ENCODE measurements at places on chromosomes 5 and 9.

GRCh38 chr9:13598738-13599137 lies 319.2 kb upstream of the MPDZ start:
- DNase-seq: no peak

GRCh38 chr5:1062761-1063568 lies 48.9 kb downstream of the SLC12A7 start:
- DNase-seq: no peak

DNA sequence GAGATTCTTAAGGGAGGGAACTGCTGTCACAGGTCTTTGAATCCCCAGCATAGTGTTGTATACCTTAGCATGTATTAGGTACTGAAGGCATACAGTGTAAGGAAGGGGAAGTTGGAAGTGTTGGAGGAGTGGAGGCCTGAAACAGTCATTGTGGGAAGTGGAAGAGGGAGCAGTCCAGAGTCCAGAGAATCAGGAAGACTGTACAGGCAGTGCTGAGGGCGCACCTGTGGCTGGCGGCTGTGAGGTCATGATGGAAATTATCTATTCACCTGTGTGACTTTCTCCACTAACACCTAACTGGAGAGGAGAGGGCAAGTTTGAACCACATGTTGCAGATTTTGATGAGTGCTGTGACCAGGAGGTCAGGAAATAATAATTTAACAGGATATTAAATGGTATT lies 119.7 kb upstream of the NIPBL start:
- no peak for DNase-seq

- no peak for DNase-seq
Measured at GRCh38 chr5:75677607-75678006, 39.6 kb downstream of the POC5 start.

- no peak for DNase-seq
Measured at GRCh38 chr5:179416114-179416822, 71.0 kb upstream of the ADAMTS2 start.

DNA sequence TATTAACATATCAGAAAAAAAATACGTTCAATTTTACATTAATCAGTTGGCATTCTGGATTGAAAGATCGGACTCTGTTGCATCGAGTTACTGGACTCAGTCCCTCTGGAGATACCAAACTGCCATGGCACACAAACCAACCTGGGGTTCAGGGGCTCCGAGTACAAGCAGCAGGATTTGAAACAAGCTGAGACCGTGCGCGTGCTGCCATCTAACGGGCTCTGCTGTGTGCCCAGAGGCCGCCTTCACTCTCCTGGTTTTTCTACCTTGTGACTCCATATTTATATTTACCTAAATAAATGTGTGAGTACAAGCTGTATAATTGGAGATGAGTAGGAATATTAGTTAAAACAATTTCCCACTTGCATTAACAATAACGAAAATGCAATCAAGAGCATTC lies 48.2 kb downstream of the ANXA1 start:
- no peak for DNase-seq

- DNase-seq: no peak
Measured at GRCh38 chr5:161431963-161432362, 114.6 kb downstream of the GABRB2 start.

GRCh38 chr5:132774896-132775295 lies 2.1 kb downstream of the SEPTIN8 start:
- DNase-seq: no peak

DNA sequence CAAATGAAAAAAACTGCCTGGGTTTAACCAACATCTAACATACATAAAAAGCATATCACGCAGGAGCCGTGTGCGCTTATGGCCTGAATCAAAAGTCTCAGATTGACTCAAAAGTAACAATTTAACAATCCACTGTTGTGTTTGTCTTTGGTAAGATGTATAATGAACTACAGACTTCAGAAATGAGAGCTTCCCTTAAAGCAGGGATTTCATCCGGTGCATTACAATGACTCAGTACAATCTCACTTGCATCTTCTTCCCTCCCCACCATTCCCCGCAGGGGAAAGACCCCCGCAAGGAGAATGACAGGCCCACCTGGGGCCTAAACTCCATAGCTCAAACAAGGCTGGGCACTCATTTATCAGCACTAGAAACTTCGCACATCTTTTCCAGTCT lies 1.4 kb downstream of the ZFR start:
- no peak for DNase-seq

- no peak for DNase-seq
Measured at GRCh38 chr5:152116934-152117333, 192.3 kb upstream of the GLRA1 start.

DNA sequence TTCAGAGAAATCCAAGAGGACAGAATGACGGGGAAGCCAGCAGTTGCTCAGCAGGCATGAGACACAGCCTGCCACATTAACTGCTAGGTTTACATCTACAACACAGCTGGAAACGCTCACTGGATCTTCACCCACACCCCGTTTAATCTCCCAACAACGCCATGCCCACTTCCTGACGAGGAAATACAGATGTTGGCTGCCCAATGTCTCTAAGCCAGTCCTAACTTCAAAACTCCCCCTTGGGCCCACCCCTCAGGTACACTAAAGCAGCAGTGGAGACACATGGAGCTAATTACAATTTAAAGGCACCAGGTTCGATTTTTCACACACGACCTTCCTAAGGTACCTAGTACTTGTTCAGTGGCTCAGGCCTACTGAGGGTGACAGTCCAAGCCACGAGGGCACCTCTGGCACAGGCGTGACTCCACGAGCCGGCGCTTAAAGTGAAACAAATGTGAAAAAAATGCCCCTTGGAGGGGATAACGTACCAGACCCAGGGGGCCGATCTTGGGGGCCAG lies 904 bp downstream of the RPL12 start:
- DNase-seq: peak; percentile 39

GRCh38 chr9:109815366-109815947 lies 35.5 kb downstream of the PALM2AKAP2 start:
- no peak for DNase-seq

DNA sequence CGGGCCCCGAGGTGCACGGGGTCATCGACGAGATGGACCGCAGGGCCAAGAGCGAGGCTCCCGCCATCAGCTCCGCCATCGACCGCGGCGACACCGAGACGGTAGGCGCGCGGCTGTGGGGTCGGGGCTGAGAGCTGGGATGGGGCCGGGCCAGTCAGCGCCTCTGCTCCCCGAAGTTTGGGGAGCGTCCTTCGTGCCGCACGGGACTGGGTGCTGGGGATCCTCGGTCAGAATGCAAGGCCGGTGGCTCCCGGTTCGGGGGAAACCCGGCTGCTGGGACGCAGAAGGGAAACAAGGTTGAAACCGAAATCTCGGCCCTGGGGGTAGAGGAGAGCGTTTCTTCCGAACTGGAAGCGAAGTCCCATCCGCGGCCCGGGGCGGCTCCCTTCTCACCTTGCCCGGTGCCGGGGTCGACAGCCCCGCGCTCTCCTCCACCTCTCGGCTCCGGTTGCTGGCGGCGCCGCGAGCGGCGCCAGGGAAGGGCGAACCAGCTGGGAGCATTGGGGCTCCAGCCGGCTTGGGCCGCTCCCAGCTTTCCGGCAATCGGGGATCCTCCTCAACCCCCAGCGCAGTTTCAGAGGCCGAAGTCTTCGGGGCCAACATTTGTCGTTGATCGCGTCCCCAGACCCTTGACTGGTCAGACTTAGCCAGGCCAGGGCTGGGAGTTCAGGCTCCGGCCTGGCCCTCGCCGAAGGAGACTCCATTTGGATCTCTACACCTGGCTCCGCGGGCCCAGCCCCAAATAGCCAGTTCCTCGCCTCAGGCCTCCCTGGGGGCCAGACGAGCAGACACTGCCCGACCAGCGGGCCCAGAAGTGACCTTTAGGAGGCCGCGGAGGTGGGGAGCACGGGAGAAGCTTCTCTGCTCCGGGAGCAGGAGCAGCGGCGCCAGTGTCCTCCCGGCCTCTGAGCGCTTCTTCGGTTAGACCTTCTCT lies 1.1 kb downstream of the LHX2 start:
- DNase-seq: no peak

GRCh38 chr5:12284604-12285003 lies 380.4 kb upstream of the CTNND2 start:
- no peak for DNase-seq

DNA sequence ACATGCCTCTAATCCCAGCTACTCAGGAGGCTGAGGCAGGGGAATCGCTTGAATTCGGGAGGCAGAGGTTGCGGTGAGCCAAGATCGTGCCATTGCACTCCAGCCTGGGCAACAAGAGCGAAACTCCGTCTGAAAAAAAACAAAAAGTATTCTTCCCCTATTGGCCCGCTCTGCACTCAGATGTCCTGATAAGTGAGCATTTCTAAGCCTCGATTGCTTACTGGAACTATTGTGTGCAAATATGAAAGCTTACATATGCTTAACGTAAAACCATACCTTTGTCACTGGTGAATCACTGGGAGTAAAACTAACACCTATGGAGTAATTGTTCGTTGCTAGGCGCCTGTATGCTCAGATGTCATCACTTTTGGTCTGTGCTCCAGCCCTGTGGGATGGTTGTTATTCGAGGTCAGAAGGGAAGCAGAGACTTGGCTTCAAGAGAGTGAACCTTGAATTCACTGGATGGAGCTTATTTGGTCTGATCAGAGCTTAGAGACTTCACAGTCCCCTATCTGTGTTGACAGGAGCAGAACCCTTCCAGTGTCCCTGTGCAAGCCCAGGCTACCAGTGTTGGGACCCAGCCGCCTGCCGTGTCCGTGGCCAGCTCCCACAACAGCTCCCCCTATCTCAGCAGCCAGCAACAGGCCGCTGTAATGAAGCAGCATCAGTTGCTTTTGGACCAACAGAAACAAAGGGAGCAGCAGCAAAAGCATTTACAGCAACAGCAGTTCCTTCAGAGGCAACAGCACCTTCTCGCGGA lies 25.3 kb upstream of the LTC4S start:
- DNase-seq: no peak

DNA sequence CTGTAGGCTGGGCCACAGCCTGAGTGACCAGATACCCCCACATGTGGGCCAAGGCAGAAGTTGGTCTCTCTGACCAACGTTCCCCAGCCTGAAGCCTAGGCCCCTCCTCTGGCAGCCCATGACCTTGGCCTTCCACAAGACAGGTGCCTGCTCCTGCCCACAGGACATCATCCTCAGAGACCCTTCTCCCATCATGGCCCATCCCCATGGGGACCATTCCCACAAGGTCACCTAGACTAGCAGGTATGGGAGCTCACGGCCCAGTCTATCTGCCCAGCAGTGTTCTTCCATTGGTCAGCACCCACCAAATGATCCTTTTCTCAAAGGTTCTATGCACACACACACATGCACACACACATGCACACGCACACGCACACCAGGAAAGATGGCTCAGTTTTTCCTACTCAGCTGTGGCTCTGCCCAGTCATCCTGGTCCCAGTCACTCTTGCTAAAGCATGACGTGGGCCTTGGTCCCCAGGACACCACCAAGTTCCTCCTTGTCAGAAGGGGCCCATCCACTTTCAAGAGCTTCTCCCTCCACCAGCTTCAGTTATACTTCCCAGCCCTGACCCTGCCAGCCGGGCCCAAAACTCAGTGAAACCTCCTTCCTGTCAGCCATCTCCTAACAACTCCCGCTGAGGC lies 65.4 kb downstream of the PAX5 start:
- DNase-seq: no peak

All from body of pancreas (tissue), 4 donors.